ENCODE measurements at places on chromosomes 2 and 18.
A peak's percentile ranks its signal among the peaks of the same experiment; 100 is the strongest.

GRCh38 chr2:55901941-55902340, 21.6 kb downstream of the EFEMP1 start:
- DNase-seq = no peak

GRCh38 chr2:237702441-237703391, 75.3 kb downstream of the LRRFIP1 start:
- DNase-seq = no peak

- DNase-seq = no peak
Measured at GRCh38 chr2:201344663-201345366, 12.3 kb downstream of the FLACC1 start.

- no peak for DNase-seq
Measured at GRCh38 chr2:157061799-157062198, 195.7 kb upstream of the GALNT5 start.

DNA sequence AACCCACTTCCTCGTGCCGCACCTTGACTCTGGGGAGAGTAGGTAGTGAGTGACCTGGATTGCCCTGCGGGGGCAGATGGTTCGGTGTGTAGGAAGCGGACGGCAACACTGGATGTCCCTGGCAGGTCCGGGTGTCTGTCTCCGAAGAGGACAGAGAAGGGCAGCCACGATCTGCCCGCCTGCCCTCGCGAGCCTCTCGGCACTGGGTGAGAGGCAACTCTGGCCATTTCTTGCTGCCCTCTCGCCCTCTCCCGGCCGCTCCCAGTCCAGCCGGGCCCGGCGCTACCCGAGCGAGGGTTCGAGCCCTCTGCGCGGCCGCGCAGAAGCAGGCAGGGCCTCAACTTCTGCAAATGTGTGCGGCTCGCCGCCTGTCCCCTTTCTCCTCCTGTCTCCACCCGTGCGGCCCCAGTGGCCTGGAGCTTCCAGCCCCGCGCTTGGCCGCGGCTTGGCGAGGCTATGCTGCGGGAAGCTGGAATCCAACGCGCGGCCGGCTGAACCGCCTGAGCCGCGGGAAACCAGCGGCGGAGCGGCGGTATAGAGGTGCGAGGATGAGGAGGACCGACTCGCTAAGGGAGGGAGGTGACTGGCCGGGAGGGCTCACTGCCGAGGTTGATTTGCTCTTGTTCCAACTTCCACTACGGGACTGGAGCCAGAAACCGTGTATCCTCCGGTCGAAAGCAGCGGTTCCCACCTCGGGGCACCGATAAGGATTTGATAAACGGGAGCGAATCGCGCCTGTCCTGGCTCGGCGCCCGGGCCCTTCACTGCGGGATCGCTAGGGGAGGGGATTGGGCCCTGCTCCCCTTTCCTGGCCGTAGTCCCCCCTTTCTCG, 1.5 kb downstream of the EPAS1 start:
- DNase-seq = peak; percentile 62

DNA sequence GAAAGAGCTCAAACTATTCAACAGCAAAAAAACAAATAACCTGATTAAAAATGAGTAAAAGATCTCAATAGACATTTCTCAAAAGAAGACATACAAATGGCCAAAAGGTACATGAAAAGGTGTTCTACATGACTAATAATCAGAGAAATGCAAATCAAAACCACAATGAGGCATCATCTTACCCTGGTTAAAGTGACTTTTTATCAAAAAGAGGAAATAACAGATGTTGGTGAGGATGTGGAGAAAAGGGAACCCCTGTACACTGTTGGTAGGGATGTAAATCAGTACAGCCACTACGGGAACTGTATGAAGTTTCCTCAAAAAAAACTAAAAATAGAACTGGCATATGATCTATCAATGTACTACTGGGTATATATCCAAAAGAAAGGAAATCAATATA, 39.8 kb upstream of the TMEM163 start:
- no peak for DNase-seq

DNA sequence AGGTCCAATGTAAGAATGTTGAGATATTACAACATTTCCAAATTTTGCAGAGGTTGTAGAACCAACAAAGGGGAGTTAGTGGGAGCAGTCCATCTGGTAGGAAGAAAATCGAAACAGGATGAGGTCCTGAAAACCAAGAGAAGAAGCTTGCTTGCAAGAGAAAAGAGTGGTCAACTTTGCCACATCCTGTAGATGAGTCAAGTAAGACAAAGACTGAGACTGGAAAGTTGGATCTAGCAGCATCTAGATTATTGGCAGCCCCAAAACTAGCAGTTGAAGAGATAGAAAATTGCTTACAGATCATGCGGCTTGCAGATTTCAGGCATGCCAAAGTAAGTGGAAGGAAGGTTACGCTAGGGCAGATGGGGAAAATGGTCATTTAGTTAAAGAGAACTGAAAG, 378.9 kb downstream of the GRB14 start:
- no peak for DNase-seq

DNA sequence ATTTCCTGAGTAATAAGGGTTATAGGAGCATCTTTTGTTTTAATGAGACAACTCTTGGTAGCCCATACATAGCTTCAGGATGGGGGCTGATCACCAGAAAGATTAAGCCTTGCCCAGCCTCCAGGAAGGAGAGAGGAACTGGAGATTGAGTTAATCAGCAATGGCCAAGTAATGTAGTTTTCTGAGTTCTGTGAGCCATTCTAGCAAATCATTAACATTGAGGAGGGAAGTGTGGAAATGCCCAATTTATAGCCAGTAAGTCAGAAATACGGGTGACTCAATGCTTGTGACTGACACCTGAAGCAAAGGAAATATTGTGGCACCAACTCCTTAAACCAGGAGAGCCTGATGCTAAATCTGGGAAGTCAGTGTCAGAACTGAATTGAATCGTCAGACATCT, 205.1 kb upstream of the SRD5A2 start:
- DNase-seq = no peak

DNA sequence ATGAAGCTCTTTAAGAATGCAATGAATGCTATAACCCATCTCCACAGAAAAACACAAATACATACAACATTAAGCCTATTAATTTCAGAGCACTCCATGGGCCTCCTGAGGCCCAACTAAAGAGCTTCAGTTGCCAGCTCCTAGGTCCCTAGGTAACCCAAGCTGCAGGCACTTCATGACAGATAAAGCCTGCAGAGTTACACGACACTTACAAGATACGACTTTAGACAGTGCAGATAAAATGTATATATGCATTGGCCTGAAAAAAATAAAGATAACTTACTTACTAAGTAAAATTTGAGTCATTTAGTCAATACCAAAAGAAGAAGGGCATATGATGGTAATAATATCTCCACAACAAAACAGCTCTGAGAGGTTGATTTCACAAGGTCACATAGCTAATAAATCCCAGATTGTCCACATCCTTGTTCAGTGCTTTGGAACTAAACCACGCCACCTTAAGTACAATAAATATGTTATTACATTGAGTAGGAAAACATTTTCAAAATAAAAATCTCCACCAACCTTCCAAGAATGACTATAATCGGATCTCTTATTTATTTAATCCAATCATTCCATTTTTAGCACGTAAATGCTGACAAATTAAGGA, 3.4 kb downstream of the MAP4K3 start:
- DNase-seq = no peak

DNA sequence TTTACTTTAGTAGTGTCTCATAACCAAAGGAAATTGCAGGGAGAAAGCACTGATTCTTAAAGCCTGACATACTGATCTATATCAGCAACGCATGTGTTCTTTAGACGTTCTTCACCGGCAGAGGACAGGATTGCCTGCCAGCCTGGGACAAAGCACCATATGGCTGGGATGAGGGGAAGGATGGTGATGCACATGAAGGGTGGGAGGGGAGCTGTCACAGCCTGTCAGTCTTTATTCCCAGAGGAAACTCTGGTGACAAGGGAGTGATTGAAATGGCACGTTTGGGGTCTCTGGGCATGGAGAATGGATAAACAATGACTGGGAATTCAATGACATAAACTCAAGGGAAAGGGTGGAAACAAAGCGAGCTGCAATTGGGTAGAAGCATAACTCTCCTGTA, 808.1 kb downstream of the DCC start:
- DNase-seq = no peak

DNA sequence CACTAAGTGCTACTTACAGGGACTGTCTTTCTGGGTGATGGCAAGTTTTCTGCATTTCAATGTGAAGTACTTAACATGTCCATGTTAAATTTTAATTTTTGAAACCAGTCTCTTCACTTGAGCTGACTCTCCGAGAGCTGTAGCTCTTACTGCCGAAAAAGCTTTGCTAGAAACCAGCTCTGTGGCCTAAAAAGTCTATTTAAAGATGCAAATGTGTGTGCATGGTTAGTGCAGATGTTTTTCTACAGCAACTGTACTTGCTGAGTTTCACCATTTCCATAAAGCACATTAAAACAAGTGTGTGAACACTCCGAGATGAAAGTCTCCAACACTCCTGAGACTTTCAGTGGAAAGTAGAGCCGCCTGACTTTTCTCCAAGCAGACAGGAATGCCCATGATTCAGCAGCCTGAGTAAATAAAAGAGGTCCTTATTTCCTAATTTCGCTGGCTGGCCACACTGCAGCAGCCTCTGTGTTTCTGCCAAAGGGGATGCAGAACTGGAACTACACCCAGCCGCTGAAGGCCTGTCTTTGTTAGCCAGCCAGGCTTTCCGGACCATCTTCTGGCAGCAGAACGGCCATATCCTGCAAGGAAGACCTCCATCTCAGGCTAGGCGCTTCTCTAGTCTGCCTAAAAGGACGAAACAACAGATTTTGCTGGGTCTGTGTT, 121.2 kb downstream of the ZNF521 start:
- DNase-seq = peak; percentile 47

DNA sequence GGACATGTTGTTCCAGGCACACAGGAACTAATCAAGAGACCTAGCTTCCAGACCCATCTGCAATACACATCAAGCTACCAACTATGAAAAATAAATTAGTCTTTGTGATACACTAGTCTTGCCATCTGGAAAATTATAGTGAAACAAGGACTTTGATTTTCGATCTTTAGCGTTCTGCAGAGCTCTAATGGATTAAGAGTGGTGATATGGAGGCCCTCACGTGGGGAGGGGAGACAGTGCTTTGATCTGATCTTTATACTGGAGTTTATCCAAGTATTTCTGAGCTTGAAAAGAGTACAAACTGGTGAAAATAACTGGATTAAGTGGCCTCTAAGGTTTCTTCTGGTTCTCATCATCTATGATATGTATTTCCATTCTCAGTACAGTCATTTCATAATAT, 273.4 kb upstream of the CDH7 start:
- no peak for DNase-seq
